Pancreas (tissue), 10 donors: ENCODE measurements at places on chromosomes 5 and 9. TPM values are rescaled to one million over a fixed set of nuclear protein-coding genes. Genes with fewer than 3 reads are reported as not detected.

GRCh38 chr9:30932226-30932625 lies 1452.2 kb upstream of the ACO1 start:
- no peaks in the 10 kb centered on the region for H3K27me3 ChIP-seq
- no peak for DNase-seq
- H3K4me1 ChIP-seq = no peaks in the 10 kb centered on the region
- H3K4me3 ChIP-seq = no peak overlapping the region

Gene MYOZ3
- total RNA-seq = 0.50 TPM

Gene OTP
- total RNA-seq = not detected

- no peak overlapping the region for H3K27ac ChIP-seq
- H3K4me3 ChIP-seq = no peak overlapping the region
- H3K4me1 ChIP-seq = no peaks in the 10 kb centered on the region
- DNase-seq = no peak
Measured at GRCh38 chr5:79081779-79082178, 12.2 kb downstream of the BHMT2 start.

Gene GRIA1
- total RNA-seq = not detected

Gene PCDHB10
- total RNA-seq = 1.5 TPM

- H3K36me3 ChIP-seq = no peaks in the 10 kb centered on the region
- H3K27me3 ChIP-seq = no peaks in the 10 kb centered on the region
- no peak overlapping the region for H3K4me3 ChIP-seq
- H3K4me1 ChIP-seq = peaks cover 9% of the 10 kb centered on the region
- no peak for DNase-seq
- H3K27ac ChIP-seq = no peak overlapping the region
Measured at GRCh38 chr5:52893105-52893504, 96.0 kb upstream of the ITGA2 start.

DNA sequence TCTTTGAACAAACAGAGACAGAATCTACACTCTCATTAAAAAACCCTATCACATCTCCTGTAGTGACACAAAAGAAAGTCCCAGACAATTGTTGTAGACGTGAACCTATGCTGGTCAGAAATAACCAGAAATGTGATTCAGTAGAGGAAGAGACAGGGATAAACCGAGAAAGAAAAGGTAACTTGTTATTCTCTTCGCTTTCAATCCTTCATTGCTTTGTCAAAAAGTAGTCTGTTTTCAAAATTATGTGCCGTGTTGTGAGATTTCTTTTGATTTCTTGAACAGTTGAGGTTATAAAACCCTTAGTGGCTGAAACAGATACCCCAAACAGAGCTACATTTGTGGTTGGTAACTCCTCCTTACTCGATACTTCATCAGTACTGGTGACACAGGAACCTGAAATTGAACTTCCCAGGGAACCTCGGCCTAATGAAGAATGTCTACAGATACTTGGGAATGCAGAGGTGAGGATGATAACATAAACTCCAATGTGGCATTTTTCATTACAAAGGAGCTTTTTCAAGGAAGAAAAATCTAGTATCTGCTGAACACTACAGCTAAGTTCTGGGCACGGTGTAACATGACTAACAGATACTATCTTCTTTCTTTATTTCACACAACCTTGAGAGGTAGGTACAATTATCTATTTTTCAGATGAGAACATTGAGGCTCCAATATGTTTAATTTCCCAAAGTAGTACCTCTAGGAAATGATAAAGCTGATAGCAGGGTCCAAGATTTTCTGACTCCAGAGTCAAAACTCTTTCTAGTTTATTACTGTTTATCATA lies 14.3 kb downstream of the HMGCR start:
- H3K27me3 ChIP-seq = no peaks in the 10 kb centered on the region
- no peaks in the 10 kb centered on the region for H3K4me1 ChIP-seq
- H3K27ac ChIP-seq = no peak overlapping the region
- DNase-seq = no peak
- no peak overlapping the region for H3K4me3 ChIP-seq

Gene BRINP1
- not detected for total RNA-seq

DNA sequence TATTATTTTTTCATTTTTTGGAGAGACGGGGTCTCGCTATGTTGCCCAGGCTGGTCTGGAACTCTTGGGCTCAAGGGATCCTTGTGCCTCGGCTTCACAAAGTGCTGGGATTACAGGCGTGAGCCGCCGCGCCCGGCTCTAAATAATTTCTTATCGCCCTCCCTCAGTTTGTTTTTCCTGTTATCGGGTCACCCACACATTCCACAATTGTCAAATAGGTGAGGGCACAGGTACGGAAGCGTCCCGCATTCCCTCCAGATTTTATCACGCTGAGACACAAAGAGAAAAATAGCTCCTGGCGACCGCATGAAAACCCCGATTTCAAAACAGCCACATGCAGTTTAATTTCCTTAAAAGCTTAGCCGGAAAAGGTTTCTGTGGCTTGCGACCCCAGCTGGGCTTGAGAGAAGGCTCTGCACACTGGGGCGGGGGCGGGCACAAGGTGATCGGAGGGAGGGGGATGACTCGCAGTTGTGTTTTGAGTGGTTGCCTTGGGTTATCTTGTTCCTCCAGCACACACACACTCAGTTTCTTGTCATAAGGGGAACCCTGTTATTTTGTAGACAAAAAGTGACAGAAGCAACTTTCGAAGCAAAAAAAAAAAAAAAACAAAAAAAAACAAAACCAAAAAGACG lies 717 bp upstream of the IQGAP2 start:
- H3K4me1 ChIP-seq = peaks cover 21% of the 10 kb centered on the region
- H3K36me3 ChIP-seq = no peaks in the 10 kb centered on the region
- peak overlapping the region; percentile 89 for H3K27ac ChIP-seq

- H3K27me3 ChIP-seq = no peaks in the 10 kb centered on the region
- H3K4me3 ChIP-seq = no peak overlapping the region
- no peaks in the 10 kb centered on the region for H3K36me3 ChIP-seq
- H3K27ac ChIP-seq = no peak overlapping the region
- no peaks in the 10 kb centered on the region for H3K4me1 ChIP-seq
- no peak for DNase-seq
Measured at GRCh38 chr5:158686214-158686613, 413.5 kb downstream of the EBF1 start.

- H3K4me1 ChIP-seq = peaks cover 25% of the 10 kb centered on the region
- no peaks in the 10 kb centered on the region for H3K36me3 ChIP-seq
- no peak overlapping the region for H3K27ac ChIP-seq
- H3K27me3 ChIP-seq = no peaks in the 10 kb centered on the region
- DNase-seq = no peak
Measured at GRCh38 chr9:133139246-133140173, 18.5 kb upstream of the RALGDS start.

DNA sequence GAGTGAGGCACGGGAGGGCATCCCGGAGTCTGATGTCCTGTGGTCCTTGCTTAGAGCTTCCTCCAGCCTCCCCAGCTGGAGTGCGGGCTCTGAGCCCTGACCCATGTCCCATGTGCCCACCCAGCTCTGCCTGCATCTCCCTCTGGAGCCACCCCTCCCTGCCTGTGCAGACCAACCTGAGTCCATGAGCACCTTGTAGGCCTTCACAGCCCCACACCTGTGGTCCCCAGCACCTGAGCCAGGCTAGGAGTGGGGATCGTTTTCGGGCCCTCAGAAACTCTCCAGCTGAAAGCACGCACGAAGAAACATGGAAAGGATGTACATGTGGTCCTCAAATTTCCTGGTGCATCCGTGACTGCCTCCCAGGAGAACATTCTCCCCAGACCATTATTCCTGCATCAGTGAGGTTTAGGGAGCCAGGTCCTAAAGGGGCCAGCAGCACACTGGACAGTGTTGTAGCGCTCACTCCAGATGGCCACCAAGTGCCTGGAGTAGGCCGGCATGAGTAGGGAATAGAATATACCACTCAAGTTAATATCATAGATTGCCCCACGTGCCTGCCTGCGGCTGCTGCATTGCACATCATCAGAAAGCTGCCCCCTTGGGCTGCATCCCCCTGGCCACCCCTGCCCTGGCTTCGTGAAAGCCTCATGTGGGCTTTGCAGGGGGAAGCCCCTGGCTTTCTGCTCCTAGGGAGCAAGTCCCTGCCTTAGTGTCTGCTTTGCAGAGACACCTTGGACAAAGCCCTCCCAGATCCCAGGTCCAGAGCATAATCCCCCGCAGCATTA lies 80.6 kb downstream of the WNK2 start:
- H3K4me1 ChIP-seq = peaks cover 9% of the 10 kb centered on the region
- no peak for DNase-seq
- no peak overlapping the region for H3K27ac ChIP-seq
- no peak overlapping the region for H3K4me3 ChIP-seq

Gene ADGRD2
- total RNA-seq = not detected

GRCh38 chr9:38380230-38380871 lies 12.2 kb upstream of the ALDH1B1 start:
- H3K4me1 ChIP-seq = no peaks in the 10 kb centered on the region
- DNase-seq = no peak
- H3K4me3 ChIP-seq = no peak overlapping the region
- H3K27me3 ChIP-seq = no peaks in the 10 kb centered on the region
- no peaks in the 10 kb centered on the region for H3K36me3 ChIP-seq
- H3K27ac ChIP-seq = peak overlapping the region; percentile 64

Gene DRD1
- not detected for total RNA-seq

Gene PKD2L2
- total RNA-seq = not detected

DNA sequence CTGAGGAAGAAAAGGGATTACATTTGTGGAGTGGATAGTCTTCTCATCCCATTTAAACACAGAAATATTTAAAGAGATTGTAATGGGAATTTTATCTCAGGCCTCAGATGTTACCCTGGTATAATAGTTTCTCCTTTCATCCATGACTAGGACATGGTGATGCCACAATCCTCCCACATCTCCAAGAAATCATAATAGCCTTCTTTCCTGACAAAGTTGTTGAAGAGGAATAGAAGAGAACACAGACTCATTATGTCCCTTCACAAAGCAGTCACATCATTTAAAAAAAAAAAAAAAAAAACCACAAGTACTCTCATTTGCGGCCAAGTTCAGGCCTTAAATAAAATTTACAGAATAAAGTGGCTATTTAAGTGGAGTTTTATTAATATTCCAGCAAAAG lies 359.6 kb downstream of the DEPDC1B start:
- no peaks in the 10 kb centered on the region for H3K4me1 ChIP-seq
- H3K4me3 ChIP-seq = no peak overlapping the region
- no peak for DNase-seq

Gene PFDN1
- 10.5 TPM for total RNA-seq

Gene BHMT
- not detected for total RNA-seq

DNA sequence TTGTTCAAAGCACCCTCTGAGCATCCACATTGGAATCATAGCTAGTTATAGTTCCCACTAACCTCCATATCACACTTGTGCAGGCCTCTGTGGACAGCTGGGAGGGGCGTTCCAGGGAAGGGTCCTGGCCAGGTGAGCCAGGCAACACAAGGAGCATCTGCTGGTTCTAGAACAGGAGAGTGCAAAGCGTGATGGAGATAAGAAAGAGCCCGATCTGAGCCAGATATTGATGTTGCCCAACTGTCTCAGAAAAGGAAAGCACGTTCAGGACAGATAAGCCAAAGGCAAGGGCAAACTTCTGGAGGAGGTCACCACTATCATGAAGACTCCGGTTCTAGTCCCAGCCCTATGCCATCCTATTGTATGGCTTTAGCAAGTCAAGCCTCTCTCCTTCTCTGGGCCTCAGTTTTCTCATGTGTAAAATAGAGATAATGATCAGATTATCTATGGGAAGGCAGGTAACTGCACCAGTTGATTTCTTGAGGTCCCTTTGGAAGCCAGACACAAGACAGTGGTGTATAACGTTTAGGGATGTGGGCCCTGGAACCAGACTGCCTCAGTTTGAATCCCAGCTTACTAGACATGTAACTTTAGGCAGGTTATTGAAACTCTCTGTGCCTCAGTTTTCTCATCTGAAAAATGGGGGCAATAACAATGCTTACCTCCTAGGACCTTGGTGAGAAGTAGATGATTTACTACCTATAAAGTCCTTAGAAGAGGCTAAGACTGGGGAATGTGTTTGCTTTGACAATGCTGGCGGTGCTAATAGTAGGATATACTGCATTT lies 19.8 kb downstream of the GABBR2 start:
- H3K27ac ChIP-seq = no peak overlapping the region
- H3K4me1 ChIP-seq = no peaks in the 10 kb centered on the region
- H3K36me3 ChIP-seq = no peaks in the 10 kb centered on the region

Gene PDE8B
- 5.0 TPM for total RNA-seq

Gene HK3
- 3.2 TPM for total RNA-seq
